ENCODE measurements at places on chromosomes 12 and 14.

GRCh38 chr12:50129290-50129689, 17.3 kb downstream of the COX14 start:
- DNase-seq: no peak

- DNase-seq: no peak
Observed at GRCh38 chr12:114952573-114953271, 268.7 kb upstream of the TBX3 start.

DNA sequence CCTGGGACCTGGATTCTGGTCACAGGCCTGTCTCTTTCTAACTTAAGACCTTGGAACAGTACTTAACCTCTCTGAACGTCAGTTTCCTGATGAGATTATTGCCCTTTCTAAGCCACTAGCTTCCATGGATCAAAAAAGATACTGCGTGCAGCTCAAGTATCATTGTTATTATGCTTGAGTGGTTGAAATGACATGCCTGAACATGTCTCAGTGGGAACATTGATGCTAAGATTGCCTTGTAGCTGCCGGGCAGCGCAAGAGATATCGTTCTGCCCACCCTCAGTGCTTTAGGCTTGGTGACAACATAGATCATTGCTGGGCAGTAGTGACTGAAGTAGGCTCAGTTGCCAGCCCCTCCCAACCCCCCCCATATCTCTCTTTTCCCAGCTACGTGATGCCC, 131.9 kb downstream of the SMOC1 start:
- DNase-seq: no peak

DNA sequence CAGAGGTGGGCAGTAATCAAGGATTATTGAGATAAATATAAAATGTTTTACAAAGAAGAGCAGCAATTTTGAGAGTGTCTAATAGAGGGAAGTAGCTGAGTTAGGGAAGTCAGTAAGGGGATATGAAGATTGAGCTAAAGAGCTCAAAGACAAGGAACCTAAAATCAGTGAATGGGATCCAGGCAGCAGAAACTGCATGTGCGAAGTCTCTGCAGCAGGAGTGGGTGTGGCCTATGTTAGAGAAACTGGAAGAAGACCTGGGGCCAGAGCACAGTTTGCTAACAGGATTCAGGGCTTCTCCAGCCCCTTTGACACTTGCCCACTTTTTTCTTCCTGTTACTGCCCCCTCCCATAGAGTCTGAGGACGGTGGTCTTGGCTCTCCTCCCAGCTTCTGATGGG, 36.3 kb upstream of the PLXNC1 start:
- DNase-seq: no peak

DNA sequence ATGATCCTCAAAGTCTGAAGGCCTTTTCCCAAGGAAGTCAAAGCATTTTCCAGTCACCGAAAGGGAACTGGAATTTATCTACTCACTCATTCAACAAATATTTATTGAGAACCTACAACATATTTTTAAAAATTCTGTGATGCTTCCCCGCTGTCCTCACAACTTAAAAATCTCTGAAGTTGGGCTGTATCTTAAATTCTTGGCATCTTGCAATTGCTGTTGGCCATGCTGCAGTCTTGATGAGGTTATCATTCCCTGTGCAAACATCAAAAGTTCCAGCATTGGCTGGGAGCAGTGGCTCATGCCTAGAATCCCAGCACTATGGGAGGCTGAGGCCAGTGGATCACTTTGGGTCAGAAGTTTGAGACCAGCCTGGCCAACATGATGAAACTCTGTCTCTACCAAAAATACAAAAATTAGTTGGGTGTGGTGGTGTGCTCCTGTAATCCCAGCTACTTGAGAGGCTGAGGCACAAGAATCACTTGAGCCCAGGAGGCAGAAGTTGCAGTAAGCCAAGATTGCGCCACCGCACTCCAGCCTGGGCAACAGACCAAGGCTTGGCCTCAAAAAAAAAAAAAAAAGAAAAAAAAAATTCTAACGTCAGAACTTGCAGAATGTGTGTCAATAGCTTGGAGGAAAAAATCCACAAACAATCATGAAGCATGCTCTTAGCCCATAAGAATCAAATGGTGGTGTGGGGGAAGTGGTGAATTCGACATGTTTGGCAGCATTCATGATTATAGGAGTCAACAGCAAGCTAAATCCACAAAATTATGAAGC, 34.9 kb downstream of the CCDC177 start:
- peak; percentile 52 for DNase-seq

- no peak for DNase-seq
Observed at GRCh38 chr14:94079891-94080620, 946 bp downstream of the DDX24 start.

- DNase-seq: no peak
Observed at GRCh38 chr14:51139121-51139681, 44.3 kb upstream of the TRIM9 start.

- DNase-seq: no peak
Observed at GRCh38 chr12:76882367-76882766, 3.5 kb upstream of the CSRP2 start.

DNA sequence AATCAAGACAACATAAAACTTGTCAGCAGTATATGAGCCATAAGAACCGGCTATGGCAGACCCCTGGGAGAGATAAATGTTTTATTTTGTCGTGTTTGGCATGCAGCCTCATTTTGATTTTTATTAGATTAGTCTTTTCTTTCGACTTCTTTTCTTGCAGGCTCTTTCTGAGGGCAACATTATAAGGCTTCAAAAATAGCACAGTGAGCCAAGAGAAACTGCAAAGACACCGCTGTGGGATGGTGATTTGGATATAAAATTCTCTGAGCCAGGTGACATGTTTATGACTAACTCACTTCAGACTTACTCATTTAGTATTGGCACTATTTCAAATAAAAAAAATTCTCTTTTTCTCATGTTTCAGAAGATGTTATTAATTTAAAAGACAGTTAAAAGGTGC, 96.8 kb upstream of the PKP2 start:
- no peak for DNase-seq

DNA sequence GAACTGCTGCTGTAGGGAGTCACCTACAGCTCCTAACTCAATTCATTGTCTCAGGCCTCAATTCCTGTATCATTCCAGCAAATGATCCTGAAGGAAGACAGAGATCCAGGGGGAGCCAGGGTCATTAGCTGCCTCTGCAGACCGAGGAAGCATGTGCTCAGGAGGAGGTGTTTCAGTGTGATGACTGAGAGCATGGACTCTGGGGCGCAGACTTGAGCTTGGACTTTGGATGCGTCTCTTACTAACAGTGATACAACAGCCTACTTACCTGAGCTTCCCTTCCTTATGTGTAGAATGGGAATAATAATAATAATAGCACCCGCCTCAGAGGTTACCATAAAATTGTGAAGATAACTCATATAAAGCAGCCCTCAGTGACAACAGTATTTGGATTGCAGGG, 92.0 kb upstream of the USP44 start:
- no peak for DNase-seq

- no peak for DNase-seq
Observed at GRCh38 chr12:12774791-12775190, 10.7 kb upstream of the APOLD1 start.
